ENCODE measurements at places on chromosomes 5 and 9. TPM values are rescaled to one million over a fixed set of nuclear protein-coding genes. Genes with fewer than 3 reads are reported as not detected.

DNA sequence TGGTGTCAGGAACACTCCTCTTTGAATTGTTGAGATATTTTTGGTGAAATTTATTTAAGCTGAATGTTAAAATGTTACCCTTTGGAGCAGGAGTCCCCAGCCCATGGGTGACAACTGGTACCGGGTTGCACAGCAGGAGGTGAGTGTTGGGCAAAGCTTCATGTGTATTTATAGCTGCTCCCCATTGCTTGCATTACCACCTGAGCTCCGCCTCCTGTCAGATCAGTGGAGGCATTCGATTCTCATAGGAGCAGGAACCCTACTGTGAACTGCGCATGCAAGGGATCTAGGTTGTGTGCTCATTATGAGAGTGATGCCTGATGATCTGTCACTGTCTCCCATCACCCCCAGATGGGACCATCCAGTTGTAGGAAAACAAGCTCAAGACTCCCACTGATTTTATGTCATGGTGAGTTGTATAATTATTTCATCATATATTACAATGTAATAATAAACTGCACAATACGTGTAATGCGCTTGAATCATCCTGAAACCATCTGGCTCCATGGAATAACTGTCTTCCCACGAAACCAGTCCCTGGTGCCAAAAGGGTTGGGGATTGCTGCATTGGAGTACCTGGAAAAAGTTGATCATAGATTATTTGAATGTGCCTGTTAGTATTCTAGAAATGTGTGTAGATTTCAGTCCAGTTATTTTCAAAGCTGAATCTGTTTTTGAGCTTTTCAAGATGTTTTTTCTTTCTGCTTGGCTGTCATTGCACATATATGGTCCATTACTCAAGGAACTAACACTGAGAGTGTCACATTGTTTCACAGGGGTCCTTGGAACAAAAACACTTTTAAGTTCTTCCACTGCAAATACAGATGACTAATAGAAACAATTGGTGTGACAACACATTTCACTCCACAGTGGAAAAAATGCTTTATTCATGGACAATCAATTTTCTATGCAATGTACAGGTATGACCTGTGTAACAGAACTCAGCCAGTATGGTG lies 104.6 kb upstream of the TNFAIP8 start:
- no peak for DNase-seq

- no peak for DNase-seq
Observed at GRCh38 chr9:131982102-131982501, 97.6 kb downstream of the MED27 start.

GRCh38 chr9:3251309-3251708 lies 274.5 kb downstream of the RFX3 start:
- DNase-seq: no peak

GRCh38 chr9:131417264-131418142 lies 23.6 kb downstream of the PRRC2B start:
- DNase-seq: no peak

DNA sequence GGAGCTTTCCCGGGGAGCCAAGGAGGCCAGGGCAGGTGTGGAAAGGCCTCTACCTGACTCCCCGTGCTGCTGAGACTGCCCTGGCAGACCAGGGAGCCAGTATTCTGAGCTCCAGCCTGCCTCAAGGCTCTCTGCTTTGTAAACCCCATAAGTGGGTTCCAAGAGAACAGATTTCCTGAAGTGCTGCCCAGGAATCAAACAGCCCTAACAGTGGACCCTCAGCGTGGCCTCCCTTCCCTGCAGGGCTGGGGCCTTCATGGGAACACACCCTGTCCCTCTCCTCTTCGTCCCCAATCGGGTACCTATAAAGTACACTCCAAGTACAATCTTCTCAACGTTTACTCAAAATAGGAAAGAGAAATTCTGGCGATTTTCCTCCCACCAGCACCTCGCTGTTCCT lies 252.5 kb downstream of the FSTL4 start:
- no peak for DNase-seq

DNA sequence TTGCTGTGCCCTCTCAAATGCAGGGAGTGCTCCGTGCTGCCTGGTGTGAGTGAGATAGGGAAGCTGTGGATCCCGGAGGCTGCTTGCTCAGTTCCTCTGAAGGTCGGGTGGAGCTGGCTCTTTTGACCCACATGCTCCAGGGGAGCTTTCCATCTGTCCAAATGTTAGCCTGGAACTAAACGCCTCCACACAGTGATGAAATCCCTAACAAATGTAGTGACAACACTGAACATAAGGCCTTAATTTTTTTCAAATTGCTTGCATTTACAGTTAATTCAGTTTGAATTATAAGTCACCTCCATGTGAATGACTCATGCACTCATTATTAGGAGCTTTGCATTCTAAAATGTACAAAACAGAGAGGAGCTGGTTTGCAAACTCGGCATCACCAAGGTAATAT lies 27.0 kb downstream of the PRDM6 start:
- DNase-seq: no peak

GRCh38 chr5:116242343-116242742 lies 157.5 kb downstream of the COMMD10 start:
- DNase-seq: no peak

TMC1 gene
- not detected for total RNA-seq

GRCh38 chr9:105389796-105390195 lies 58.0 kb upstream of the FSD1L start:
- no peak for DNase-seq

- no peak for DNase-seq
Observed at GRCh38 chr9:78557540-78557939, 260.6 kb downstream of the PSAT1 start.

DNA sequence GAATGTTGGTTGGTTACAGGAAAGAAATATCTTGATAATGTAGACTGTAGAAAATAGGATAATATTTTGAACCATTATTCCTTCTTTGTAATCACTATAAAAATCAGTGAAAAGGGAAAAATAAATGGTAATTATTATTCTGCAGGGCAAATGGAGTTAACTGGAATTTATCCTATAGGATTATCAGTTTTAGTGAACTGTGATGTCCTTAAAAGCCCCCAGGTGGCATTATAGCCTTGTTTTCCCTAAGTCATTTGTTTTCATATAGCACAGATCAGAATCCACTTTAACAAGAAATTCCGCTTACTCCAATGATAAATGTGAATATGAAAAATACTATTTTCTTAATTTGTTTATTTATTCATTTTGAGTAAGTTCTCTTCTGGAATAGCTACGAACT lies 26.2 kb upstream of the WDR41 start:
- DNase-seq: no peak

ZNF354C gene
- total RNA-seq: 3.1 TPM

CDHR2 gene
- total RNA-seq: not detected

GRCh38 chr5:133924221-133924920 lies 44.1 kb downstream of the C5orf15 start:
- DNase-seq: no peak

CCDC192 gene
- total RNA-seq: not detected

PRRT1B gene
- total RNA-seq: not detected

All from epithelial cell of proximal tubule (primary cell).